T-helper 1 cell (primary cell): ENCODE measurements at places on chromosomes 5 and 9.

GRCh38 chr5:156375895-156376495 lies 49.0 kb downstream of the SGCD start:
- DNase-seq: no peak

DNA sequence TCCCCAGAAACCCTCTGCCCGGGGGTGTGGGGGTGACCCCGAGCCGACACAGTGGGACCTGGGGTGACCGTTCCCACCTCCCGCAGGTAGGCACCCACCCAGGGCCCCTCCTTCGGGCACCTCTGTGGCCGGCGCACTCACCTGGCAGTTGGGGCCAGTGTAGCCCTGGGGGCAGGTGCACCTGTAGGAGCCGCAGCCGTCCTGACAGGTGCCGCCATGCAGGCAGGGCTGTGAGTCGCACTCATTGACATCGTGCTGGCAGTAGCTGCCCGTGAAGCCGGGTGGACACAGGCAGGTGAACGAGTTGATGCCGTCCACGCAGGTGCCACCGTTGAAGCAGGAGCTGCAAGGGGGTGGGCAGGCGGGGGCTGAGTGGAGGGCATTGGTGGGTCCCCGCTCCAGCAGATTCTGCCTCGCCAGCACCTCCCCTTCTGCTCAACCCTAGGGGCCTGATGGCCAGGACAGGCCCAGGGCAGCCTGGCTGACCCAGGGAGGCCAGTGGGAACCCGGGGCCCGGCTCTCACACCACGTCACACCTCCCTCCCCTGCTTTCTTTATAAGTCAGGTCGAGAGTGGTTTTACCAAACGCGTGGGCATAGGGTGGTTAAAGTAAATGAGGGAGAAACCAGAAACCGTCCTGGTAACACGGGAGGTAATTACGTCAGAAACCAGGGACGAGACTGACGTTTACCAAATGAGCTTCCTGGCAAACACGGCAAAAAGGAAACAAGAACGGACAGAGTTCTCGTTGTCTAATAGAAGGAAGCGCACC lies 26.1 kb upstream of the SEC16A start:
- DNase-seq: no peak

- no peak for DNase-seq
Observed at GRCh38 chr5:158152136-158152535, 293.2 kb upstream of the CLINT1 start.

DNA sequence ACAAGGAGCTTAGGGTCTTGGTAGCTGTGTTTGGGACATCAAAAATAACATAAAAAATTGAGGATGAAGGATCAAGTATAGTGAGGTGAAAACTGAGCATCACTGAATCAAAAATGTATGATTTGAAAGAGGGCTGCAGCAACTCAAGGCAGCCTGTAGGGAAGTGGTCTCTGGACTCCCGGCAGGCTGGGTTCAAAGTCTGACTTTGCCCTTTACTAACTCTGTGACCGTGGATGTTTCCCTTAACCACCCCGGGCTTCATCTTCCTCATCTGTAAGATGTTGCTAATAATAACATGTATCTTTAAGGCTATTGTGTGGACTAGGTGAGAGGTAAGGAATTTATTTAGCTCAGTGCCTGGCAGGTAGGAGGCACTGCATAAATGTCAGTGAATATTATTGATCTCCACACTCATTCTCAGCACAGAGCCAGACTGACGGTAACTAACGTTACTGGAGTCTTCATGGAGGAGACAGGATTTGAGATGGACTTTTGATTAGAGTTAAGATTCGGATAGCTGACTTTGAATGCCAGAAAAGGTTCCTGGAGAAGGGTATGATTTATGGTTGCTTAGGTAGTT lies 367.3 kb downstream of the NDUFS4 start:
- DNase-seq: no peak

DNA sequence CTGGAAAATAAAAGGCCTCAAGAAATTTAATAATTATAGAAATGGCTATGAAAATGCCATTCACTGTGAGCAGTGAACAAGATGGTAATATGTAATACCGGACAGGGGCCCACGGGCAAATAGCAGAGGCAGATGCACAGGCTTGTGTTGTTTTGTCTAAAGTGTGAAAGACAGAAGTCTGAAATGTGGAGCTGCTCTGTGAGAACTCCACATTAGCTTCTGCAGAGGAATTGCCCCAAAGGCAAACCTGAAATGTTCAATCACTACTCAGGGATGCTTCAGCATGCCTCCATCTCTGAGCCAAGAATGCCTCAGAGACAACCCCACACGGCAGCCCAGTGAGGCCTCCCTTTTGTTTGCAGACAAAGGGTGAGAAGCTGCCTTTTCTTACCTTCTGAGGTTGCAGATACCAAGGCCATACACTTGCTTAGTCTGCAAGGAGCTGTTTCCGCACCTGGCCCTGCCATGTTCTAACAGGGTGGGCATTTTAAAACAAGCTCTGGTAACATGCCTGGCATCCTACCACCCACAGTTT lies 124.3 kb upstream of the CXCL14 start:
- DNase-seq: no peak

GRCh38 chr9:134046894-134047681 lies 20.7 kb downstream of the BRD3 start:
- no peak for DNase-seq

GRCh38 chr5:174338185-174339010 lies 292.9 kb downstream of the NSG2 start:
- no peak for DNase-seq

GRCh38 chr5:163005949-163006348 lies 431.4 kb upstream of the CCNG1 start:
- no peak for DNase-seq

DNA sequence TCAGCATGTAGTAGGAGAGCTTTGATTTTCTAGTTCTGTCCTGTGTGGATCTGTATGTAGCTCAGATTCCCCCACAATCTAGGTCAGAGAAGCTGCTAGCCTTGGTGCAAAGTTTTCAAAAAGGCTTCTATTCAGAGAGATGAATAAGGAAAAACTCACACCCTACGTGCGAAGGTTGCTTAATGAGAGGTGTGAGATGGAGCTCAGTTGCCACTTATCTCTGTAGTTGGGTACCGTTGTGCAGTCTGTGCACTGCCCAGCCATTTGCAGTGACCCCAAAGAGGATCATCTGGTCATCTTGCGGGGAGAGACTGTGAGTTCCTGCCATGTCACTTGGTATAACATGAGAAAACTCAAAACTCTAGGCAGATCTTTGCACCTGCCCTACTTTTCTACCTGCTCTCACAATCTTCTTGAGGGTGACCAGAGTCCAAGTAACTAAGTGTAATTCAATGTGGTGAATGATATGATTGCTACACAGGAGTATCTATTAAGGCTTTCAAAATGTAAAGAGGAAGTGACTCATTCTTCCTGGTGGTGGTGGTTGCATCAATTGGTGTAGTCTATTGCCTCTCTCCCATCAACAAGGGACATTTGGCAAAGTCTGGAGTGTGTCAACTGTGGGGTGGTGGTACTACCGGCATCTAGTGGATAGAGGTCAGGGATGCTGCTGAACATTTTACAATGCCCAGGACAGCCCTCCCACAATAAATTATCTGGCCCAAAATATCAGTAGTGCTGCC lies 65.2 kb downstream of the TMC1 start:
- no peak for DNase-seq

GRCh38 chr5:155148694-155149093 lies 135.1 kb downstream of the KIF4B start:
- no peak for DNase-seq

GRCh38 chr9:127561491-127562278 lies 50.4 kb upstream of the STXBP1 start:
- DNase-seq: no peak

GRCh38 chr5:177606071-177607051 lies 6.4 kb downstream of the B4GALT7 start:
- DNase-seq: no peak

- no peak for DNase-seq
Observed at GRCh38 chr9:135387976-135388375, 91.6 kb upstream of the PPP1R26 start.

DNA sequence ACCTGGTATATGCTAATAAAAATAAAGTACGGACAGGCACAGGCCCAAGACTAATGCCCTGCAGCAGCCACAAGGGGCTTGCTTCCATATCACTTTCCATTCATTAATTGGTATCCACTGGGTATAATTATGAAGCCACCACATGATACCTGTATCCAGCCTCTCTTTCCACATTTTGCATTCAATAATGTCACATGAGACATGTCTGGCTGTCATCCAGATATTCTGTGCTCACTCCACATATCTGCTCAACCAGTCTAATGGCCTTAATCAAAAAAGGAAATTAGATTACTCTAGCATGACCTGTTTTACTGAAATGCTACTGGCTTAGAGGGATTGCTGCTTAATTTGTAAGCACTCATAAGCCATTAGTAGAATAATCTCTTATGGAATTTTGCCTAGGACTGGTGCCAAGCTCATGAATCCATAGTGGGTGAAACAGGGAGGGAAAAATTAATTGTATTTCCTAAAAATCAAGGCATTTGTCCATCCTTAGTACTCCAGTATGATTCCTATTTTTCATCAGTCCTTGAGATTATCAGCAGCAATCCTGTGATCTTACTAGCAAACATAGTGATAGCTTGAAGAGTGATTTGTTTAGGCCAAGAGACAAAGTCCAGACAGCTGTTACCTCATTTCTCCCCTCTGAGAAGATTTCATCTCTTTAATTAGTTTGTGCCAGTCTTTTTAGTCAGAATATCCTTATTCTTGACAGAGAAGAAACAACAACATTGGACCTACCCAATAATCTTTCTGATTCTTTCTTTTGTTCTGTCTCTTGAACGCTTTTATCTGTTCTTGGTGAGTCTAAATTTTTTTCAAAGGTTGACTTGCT lies 119.2 kb upstream of the ABCA1 start:
- no peak for DNase-seq

DNA sequence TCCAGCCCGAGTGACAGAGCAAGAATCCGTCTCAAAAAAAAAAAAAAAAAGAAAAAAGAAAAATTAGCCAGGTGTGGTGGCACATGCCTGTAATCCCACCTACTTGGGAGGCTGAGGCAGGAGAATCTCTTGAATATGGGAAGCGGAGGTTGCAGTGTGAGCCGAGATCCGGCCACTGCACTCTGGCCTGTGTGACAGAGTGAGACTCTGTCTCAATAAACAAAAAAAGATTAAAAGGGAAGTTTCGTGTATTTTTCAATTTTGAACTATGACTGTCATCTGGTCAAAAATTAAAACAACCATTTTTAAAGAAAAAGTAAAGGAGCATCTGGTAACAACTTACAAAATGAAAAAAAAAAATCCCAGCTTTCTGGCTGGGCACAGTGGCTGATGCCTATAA lies 36.3 kb upstream of the PLIN2 start:
- DNase-seq: no peak

GRCh38 chr5:55551358-55551757 lies 16.6 kb upstream of the PLPP1 start:
- DNase-seq: no peak

DNA sequence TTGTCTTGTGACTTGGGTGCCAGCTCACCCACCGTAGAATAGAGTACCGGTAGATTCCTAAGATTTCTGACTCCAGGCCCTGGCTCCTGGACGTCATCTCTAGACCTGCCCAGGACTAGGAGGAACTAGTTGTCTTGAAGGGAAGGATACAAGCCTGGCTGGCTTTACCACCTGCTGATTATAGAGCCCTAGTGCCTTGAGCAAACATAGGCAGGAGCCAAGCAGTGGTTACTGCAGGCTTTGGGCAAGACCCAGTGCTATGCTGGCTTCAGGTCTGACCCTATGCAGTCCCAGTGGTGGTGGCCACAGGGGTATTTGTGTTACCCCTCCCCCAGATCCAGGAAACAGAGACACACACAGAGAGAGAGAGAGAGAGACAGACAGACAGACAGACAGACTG lies 606.2 kb downstream of the PDE4D start:
- no peak for DNase-seq

GRCh38 chr5:98999631-99000030 lies 70.8 kb upstream of the CHD1 start:
- DNase-seq: no peak

DNA sequence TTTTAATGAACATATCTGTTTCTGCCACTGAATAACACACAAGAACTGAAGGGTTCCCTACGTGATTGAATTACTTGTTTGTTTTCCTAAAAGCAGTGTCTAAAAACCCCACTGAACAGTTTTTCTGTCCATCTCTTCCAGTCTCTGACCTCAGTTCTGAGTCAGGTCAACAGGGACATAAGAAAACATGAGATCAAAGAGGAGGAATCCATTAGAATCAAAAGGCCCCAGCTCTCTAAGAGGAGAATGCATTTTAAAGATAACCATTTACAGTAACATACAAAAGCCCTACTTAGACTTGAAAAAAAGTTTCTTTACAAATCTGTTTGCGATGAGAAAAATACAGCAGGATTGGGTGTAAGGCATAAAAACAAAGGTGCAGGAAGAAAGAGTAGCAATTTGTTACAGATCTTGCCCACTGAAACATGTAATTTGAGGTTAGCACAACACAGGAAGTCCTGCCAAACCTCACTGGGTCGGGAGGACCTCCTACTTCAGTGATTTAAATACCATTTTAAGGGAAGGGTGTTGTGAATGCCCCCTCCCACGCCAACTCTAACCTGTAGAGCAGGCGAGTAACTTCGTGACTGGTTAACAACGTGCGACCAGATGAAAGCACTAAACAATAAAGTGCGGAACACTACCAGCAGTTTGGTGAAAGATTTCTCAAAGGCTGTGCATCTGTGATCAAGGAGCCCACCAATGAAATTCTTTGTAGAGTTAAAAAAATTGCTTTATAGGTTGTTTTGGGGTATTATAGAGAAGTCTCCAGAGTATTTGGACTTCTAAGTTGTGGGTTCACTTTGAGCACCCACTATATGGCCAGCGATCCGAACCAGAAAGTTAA lies 1.3 kb downstream of the QSOX2 start:
- DNase-seq: peak; percentile 21

- DNase-seq: peak; percentile 49
Observed at GRCh38 chr5:109935833-109936490, 246.2 kb downstream of the MAN2A1 start.

DNA sequence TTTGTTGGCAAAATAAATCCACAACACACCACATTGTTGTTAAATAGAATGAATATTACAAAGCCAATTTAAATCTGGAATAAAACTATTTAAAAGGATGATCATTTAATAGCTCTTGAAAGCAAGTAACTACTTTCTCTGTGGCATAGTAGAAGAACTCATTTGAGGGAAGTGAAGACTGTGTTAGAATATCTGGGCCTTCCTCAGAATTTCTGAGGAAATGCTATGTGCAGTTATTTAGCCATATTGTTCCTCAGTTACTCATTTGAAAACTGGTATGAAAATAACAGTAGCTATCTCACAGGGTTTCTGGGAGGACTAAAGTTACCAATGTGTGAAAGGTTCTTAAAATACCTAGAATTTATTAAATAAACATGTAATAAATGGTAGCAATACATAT lies 595.8 kb downstream of the PSAT1 start:
- no peak for DNase-seq

- DNase-seq: no peak
Observed at GRCh38 chr5:80266566-80266965, 10.7 kb upstream of the SERINC5 start.

- DNase-seq: no peak
Observed at GRCh38 chr9:86359151-86359879, 5.1 kb upstream of the TUT7 start.

GRCh38 chr5:104987074-104987473 lies 1424.5 kb upstream of the NUDT12 start:
- no peak for DNase-seq
